Cardiac muscle cell (in vitro differentiated cells and primary cell): ENCODE measurements at places on chromosomes 1 and 21. TPM values are rescaled to one million over a fixed set of nuclear protein-coding genes. Genes with fewer than 3 reads are reported as not detected.

Gene PODN
- total RNA-seq, result 3.7 and 6.5 TPM in 2 replicates

DNA sequence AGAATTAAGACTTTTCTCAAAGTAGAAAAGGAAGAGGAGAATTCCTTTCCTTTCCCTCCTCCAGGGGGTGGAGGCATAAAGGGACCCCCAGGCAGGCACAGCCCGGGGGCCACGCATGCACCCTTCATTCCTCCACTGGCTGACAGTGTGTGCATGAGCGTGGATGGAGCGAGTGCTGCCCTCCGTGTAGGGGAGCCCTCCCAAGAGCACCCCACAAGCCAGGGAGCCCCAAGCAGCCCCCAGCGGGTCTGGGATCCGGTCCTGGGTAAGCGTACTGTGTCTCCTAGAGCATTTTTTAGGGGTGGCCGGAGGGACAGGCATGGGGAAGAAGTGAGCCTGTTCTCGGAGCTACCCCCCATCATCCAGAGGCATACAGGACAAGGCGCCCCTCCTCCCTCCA is 120.5 kb downstream of the SIK1 start:
- no peak for DNase-seq

Gene GJA9
- total RNA-seq, result not detected in 2 replicates

DNA sequence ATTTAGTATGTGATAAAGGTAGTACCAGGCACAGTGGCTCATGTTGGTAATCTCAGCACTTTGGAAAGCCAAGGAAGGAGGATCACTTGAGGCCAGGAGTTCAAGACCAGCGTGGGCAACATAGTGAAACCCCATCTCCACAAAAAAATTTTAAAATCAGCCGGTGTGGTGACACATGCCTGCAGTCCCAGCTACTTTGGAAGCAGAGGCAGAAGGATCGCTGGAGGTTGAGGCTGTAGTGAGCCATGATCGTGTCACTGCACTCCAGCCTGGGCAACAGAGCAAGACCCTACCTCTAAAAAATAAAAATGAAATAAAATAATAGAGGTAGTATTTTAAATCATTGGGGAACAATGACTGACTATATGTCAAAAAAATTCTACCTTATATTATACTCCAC is 17.2 kb downstream of the SASS6 start:
- no peak for DNase-seq

DNA sequence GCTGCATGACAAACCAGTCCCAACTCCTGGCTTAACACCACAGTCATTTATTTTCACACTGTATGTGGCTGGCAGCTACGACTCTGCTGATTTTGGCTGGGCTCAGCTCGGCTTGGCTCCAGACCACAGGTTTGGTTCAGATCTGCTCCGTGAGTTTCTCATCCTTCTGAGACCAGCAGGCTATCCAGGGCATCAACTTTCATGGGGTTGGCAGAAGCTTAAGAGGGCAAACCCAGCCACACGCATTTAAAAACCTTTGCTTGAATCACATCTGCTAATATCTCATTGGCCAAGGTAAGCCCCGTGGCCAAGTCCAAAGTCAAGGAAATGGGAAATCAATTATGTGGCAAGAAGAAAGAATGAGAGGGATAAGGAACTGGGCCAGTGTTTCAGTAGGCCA is 574.2 kb downstream of the MATN1 start:
- no peak for DNase-seq

DNA sequence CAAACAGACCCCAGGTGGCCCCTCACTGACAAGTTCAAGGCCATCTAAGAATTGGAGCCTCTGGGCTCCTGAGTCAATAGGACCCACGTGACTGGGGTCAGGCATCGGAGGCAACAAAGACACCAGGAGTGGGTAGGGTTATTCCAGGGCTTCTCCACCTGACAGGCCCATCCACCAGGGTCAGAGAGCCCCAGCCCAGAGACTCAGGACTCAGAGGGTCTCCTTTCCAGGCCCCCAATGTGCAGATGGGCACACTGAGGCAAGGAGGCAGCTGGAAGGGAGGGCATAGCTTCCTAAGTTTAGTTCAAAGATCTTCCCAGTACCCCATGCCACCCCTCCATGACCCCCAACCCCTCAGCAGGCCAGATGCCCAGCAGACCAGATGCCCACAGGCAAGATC is 388.6 kb downstream of the MATN1 start:
- no peak for DNase-seq

- no peak for DNase-seq
These were observed 3.1 kb upstream of the KRTAP21-1 start for GRCh38 chr21:30758306-30758705.

Gene PAQR6
- total RNA-seq, result 34.5 and 35.7 TPM in 2 replicates

DNA sequence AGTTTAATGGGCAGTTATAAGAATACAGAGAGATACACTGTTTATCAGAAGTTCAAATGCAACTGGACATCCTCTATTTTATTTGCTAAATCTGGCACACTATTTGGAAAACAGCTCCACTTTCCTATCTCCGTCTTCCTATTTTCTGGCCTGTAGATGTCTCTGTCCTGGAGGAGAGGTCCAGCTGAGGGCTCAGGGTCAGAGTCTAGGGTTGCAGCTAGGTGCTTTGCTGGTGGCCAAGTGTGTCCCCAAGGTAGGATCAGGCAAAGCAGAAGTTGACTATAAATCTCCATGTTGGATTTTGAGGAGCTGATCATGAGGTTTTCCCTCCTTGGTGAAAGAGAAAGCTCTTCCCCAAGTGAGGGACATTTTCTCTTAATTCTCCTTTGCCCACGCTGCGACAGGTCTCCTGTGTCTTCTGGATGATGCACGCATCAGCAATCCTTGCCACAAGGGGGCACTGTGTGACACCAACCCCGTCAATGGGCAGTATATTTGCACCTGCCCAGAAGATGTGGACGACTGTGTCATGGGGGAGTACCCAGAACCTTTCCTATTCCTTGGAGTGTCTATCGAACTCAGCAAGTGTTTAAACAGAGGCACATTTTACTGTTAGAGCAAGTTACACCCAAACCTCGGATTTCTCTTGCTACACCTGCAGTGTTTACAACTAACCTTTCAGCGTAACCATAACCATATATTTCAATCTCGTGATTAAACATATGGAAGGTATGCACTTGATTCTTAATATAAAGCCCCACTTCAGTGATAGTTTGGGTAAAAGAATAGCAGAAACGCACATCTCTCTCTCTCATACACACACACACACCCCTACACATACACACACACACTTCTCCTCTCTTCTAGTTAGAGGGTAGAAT is 10.2 kb downstream of the ADAM30 start:
- DNase-seq, result peak; percentile 55

- no peak for DNase-seq
These were observed 30.9 kb downstream of the SKI start for GRCh38 chr1:2258996-2259395.

DNA sequence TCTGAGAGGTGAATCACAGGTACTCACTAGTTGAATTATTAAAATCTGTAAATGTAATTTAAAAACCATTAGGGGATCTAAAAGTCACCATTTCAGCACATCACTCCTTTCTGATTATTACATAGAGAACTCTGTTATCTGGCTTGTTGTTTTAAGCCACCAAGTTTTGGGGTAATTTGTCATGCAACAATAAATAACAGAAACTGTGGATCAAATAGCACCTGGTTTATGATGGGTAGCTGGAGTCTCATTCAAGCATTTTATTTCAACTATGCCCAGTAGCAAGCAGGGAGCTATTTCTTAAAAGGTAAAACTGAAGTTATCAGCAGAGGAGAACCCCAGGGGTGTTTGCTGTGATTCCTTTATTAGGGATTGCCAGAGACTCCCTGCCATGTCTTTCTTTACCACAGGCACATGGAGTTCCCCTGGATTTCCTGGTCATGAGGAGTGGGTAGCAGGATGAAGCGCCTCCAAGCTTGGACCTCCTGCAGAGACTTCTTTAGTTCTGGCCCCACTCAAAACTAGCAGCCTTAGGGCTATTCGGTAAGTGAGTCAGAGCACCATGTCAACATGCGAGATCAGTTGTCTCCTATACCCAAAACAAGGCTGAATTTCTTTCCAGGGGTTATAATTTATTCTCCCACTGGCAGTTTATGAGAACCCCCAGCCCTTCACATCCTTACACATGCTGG is 179.2 kb downstream of the GIPC2 start:
- no peak for DNase-seq

Gene PCSK9
- 1.3 TPM in 2 replicates for total RNA-seq

GRCh38 chr1:157961805-157962762 is 31.4 kb upstream of the KIRREL1 start:
- DNase-seq, result peak; percentile 70

GRCh38 chr1:22259551-22260282 is 116.8 kb upstream of the WNT4 start:
- no peak for DNase-seq

Gene CSF3R
- 5.8 and 6.0 TPM in 2 replicates for total RNA-seq

DNA sequence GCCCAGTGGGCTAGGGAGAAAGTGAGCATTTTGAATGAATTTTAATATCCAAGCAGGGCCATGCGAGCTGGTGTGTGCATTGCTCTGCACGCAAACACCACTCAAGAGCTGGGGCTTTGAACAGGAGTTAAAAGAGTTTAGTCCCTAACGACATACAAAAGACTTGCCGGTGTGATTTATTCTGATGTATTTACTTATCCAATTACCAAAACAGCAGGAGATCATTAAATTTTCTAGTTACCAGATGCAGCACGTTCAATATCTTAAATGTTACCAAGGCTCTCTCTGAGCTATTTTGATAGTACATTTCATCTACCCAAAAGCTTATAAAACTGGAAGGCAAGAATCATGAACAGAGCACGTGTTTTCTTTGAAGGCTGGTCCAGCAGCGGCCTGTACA is 30.0 kb upstream of the DMRTA2 start:
- DNase-seq, result no peak

DNA sequence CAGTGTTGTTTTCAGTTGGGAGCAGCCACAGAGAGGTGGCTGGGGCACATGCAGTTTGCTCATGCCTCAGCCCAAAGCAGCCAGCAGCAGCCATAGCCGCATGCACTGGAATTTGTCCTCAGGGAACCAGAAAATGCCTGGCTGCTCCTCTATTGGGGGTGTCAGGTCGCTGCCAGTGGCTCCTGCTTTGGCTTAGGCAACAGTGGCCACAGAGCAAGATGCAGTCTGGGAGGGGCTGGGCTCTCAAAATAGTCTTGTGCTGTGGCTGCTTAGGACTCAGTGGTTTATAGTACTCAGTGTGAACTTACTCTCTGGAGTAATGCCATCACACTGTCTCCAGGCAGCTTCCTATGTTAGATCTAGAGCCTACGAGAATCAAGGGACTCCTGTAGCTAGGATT is 25.0 kb downstream of the CD55 start:
- DNase-seq, result no peak

DNA sequence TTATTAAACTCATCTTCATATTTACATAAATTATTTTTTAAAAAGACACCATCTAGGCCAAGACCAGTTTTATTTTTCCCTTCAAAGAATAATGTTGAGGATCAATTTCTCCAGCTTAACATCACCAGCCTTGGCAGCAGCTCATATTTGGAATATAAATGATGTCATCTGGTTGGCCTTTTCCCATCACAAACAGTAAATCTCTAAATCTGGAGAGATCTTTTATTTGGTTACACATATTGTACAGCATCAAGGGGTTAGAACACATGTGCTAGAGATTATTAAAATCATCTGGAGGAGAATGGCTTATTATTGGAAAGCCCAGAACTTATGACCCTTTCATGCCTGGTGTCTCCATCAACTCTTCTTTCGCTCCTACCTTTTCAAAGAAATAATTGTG is 508.8 kb downstream of the PLPP3 start:
- no peak for DNase-seq

Gene MAP10
- 9.8 and 14.7 TPM in 2 replicates for total RNA-seq

DNA sequence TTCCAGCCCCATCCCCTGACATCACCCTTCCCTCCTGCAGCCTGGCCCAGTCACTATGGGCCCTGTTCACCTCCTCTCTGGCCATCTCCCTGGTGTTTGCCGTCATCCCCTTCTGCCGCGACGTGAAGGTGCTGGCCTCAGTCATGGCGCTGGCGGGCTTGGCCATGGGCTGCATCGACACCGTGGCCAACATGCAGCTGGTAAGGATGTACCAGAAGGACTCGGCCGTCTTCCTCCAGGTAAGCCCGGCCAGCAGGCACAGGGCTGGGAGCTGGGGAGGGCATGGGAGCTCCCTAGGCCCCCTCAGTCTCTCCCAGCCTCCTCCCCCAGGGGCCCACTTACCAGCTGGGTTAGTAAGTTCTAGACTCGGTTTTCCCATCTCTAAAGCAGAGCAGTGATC is 52.1 kb downstream of the ELK4 start:
- no peak for DNase-seq

DNA sequence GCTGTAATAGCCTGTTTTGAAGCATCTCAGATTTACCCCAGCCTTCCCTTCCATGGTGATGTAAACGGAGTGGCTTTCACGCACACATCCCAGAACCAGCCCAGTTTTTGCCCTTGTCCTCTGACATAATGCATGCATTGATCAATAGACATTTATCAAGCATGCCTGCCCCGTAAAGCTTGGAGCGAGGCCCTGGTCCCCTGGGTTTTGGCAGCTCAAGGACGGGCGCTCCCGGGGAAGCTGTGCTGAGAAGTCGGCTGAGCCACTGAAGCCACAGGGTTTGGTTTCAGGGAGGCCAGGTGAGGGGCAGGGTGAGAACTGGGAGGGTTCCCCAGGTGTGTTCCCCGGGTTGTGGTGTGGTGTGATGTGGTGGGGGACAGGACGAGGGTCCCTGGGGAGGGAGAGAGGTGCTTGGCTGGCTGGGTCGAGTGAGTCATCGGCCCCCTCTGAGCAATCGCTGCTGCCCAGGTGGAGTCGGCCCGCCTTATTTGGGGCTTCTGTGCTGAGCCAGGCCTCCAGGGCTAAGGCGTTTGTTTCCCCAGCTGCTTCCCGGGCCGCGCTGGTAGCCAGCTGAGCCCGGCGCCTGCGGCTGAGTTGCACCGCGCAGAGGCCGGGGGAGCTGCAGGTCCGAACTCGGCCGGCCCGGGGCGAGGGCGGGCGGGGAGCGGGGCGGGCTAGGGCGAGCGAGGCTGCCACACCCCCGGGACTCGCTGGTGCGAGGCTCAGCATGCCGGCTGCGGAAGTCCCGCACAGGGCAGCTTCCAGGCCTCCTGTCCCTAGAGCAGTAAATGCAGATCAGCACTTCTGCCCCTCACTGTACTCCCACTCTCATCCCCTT is 23.6 kb downstream of the ATP2B4 start:
- DNase-seq, result peak; percentile 75

- no peak for DNase-seq
These were observed 8.9 kb downstream of the COL16A1 start for GRCh38 chr1:31694964-31695313.

Gene C21orf58
- 15.5 and 32.6 TPM in 2 replicates for total RNA-seq
